Naive thymus-derived CD8-positive, alpha-beta T cell (primary cell): ENCODE measurements at places on chromosomes 1 and 21. TPM values are rescaled to one million over a fixed set of nuclear protein-coding genes. Genes with fewer than 3 reads are reported as not detected.

- DNase-seq, result no peak
Observed at GRCh38 chr21:15557925-15558324, 171.9 kb upstream of the USP25 start.

GRCh38 chr1:23019863-23020625 is 776 bp downstream of the KDM1A start:
- no peak for DNase-seq

DNA sequence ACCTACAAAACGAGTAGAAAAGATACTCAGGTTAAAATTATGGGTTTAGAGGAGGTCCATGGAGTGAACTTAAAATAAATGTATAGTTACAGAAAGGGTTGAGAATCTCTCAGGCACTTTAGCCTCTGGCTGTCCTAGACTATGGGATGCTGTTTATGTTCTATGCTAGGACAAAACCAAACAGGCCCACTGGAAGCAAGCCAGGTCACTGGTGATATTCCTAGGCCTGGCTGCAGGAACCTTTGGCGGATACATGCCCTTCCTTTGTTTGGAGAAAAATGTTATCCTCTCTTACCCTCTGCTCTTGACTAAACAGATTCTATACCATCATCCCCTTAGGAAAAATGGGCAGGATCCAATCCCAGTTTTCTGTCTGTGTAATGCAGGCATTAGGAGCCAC is 90.7 kb upstream of the DUSP10 start:
- no peak for DNase-seq

- DNase-seq, result no peak
Observed at GRCh38 chr1:20069874-20070273, at the start of gene PLA2G5. PLA2G5 (plus strand) TSS chr1:20070194; CDS start chr1:20084831, 14,637 bp downstream.

GRCh38 chr1:101959456-101959855 is 37.3 kb downstream of the OLFM3 start:
- DNase-seq, result no peak

DNA sequence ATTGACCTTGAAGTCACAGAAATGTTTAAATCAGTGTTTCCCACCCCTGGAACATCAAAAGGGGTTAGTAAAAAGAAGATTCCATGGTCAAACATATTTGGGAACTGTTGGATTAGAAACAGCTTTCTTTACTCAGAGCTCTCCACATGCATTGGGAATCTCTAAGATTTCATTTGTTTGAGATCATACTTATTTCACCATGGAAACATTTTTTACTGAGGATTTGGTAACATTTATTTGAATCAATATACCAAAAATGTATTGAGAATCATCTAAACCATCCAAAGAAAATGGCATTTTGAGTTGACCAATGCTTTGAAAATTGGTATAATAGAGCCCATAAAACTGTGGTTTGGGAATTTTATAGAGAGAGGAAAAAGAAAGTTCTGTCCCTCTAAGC is 25.3 kb downstream of the NGF start:
- no peak for DNase-seq

RER1 gene
- 146 TPM for polyA plus RNA-seq

KPNA6 gene
- polyA plus RNA-seq, result 26.5 TPM

LIPI gene
- polyA plus RNA-seq, result not detected

APCS gene
- polyA plus RNA-seq, result not detected

- no peak for DNase-seq
Observed at GRCh38 chr1:46595127-46595526, 8.9 kb downstream of the MKNK1 start.

DNA sequence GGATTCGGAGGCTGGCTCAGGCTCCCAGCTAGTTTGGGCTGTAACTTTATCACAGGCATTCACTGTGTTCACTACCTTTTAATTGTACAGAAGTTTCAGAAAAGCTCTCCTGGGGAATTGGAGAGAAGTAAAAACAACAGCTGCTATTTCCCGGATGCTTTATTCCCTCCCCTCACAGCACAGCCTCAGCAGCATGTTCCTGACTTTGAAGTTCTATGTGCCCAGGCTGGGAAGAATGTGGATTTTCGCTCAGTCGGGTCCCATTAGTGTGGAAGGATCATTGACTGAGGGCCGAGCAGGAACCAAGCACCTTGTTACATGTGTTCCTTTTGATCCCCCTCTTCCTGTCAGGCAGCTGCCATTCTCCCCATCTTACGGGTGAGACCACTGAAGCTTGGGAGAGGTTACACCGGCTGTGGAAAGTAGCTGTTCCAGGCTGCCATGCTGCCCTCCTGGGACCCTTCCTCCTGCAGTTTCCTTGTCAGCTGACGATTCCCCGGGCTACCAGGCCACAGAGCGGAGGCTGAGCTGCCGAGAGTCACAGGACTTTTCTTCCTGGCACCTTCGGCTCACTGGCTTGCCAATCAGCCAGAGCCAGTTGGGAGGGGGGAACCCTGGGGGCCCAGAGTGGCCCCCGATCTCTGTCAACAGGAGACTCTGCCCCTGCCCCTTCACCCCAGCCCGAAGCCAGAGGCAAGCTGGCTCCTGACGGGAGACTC is 223.1 kb upstream of the TMEM51 start:
- no peak for DNase-seq

GRCh38 chr1:212743901-212744475 is 44.3 kb upstream of the BATF3 start:
- peak; percentile 22 for DNase-seq

ANGPTL7 gene
- polyA plus RNA-seq, result not detected

DNA sequence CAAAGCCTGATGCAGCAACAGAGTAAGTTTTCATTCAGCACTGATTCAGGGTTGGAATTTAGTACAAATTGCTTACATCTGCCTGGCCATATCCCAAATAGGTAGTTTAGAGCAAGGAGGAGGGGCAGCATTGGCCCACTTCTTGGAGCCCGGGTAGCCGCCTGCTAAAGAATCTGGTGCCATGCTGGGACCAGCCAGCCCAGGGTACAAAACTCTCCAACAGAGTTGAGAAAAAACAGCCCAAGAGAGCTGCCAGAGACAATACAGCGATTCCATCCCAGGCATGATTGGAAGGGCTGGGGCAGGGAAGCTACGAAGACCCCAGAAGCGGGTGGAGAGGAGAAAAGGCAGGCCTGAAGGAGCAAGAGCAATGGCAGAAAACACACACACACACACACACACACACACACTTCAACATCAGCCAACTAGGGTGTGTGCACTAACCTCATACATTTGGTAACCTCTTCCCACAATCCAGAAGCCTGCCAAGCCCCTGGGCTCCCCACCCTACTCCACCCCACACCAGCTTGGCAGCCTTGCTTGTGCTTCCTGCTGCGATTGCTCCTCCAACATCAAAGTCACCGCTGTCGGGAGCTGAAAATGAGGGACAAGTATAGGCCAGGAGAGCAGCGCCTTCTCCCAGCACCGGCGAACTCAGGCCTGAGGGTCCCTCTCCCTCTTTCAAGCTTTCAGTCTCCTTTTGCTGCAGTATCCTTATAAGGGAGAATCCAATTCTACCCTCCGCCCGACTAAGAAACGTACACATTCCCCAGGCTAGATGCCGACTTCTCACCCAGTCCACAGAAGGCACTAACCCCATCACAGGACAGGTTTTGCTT is 1.2 kb downstream of the PIK3C2B start:
- DNase-seq, result no peak

DNA sequence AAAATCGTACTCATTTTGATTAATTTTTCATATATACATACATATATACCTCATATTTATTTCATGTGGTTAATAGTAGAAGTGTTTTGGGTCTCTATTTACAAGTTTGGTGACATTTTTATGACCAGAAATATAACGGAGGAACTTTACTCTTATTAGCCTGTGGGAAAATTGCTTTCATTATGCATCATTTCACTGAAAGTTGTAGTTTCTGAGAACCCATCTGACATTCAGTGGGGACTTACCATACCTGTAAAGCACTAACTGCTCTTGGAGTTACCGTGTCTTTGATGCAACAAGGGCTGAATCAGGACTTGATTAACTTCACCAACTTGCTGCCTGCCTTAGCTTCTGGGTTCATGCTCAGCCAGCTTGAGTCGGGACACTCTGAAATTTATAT is 49.9 kb upstream of the ITPKB start:
- DNase-seq, result no peak

- DNase-seq, result no peak
Observed at GRCh38 chr1:3065797-3066196, 3.2 kb upstream of the PRDM16 start.

TSPAN1 gene
- not detected for polyA plus RNA-seq

RNU1-2 gene
- not detected for polyA plus RNA-seq

F3 gene
- polyA plus RNA-seq, result not detected

DNA sequence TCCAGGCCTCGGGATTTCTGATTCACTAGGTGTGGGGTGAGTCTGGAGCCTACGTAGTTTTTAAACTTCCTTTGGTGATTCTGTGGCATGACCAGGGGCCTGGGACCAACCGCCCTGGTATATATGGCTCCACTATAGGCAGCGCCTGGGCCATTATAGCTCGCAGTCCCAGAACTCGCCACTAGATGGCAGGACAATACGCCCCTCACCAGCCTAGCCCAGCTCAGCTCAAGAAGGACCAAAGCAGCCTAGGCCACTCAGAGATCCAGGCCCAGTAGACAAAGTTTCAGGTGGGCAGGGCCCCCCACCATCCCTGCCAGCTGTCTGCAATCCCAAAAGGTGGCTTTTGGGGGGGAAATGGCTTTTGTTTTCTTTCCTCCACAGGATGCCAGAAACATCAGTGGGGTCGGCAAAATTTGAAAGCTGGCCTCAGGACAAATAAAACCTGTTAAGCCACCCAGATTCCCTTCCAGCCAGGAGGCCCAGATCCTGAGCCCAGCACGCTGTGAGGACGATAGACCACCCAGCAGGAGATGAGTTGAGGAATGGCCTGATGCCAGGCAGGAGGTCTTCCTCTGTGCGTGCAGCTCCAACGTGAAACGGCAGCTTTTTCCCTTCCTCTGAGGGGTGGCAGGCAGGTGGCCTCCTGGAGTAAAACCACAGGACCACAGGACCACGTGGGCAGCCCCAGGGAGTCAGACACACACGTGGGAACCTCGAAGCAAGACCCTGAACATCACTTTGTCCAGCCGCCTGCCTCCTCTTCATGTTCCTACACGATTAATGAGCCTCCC is 24.8 kb upstream of the TMEM51 start:
- DNase-seq, result peak; percentile 52

DNA sequence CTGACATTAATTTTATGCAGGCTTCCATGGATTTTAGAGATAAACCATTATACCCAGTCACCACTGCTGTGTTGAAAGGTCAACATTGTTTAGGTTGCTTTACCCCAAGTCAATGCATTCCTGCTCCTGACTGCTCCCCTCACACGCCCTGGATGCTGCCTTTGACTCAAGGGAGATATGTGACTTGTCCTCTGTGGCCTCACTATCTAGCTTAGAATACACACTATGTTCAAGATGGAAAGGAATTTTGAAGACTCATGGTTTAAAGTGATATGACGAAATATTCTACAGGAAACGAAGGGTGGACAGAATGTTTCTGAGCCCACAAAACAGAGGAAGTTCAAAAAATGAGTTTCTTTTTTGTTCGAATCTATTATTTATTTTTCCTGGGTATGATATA is 170.4 kb upstream of the NR5A2 start:
- no peak for DNase-seq

EFNA3 gene
- 0.53 TPM for polyA plus RNA-seq

- no peak for DNase-seq
Observed at GRCh38 chr21:44564099-44564498, 5.5 kb upstream of the KRTAP10-3 start.

DNA sequence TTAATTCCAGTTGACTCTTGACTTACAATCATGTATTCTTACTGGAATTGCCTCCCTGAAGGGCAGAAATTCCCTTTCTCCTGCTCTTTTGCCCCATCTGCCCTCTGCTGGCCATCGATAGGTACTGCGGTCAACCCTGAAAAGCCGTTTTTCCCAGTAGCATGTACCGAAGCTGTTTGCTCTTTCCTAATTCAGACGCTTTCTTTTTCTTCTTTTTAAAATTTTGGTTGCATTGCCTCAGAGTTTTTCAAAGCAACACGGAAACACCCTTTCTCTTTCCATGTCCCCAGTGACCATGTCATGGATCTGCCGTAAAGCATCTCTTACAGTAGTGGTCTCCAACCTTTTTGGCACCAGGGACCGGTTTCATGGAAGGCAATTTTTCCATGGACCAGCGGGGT is 164.2 kb upstream of the C1orf21 start:
- DNase-seq, result no peak

DNA sequence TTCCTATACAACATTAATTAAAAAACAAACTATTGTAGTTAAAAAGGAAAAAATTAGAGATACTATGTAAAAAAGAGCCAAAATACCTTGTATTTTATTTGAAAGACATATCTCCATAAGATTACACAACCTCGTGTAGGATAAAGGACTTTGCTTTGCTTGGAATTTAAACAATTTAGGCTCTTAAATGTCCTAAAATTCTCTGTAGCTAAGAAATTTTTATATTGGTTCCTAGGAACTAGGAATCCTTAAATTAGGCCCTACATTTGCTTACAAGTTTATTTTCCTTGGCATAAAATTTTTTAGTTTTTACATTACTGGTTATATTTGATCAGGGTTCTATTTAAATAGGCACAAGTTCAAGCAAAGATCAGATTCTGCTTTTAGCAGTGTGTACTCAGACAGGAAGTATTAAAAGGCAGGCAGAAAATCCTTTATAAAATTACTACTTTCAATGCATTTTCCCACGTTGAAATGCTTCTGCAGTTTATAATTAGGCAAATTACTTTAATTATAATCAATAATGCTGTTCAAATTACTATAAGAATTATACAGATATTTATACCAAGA is 3.4 kb upstream of the ANGPTL3 start:
- DNase-seq, result no peak

- DNase-seq, result no peak
Observed at GRCh38 chr1:56074007-56074651, 505.2 kb downstream of the PLPP3 start.

DNA sequence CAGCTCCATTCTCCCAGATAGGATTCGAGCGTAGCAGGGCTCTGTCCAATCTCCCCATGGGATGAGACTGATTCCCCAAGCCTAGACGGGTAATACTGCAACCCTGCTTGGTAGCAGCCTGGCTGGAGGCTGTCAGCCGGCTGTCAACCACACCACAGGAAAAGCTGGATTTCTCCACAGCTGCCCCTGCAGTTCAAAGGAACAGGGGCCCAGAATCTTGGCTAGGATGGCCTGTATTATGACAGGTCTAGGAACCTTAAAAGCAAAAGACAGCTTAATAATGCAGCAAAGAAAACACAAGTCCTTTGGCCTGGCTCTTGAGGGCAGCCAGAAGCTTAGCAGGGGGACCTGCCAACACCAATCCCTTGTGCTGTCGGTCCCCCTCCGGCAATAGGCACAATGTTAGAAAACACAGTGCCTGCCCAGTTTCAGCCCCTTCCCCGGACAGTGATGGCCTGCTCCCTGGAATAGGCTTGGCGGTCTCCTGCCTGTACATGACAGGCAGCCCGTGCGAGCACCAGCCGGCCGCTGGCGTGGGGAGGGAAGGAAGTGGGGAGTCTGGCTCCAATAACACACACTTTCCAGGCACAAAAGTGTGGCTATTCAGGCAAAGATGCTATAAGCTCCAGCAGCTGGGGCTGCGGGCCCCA is 90.5 kb downstream of the TRABD2B start:
- no peak for DNase-seq
